ENCODE measurements at places on chromosomes 7 and 10.

DNA sequence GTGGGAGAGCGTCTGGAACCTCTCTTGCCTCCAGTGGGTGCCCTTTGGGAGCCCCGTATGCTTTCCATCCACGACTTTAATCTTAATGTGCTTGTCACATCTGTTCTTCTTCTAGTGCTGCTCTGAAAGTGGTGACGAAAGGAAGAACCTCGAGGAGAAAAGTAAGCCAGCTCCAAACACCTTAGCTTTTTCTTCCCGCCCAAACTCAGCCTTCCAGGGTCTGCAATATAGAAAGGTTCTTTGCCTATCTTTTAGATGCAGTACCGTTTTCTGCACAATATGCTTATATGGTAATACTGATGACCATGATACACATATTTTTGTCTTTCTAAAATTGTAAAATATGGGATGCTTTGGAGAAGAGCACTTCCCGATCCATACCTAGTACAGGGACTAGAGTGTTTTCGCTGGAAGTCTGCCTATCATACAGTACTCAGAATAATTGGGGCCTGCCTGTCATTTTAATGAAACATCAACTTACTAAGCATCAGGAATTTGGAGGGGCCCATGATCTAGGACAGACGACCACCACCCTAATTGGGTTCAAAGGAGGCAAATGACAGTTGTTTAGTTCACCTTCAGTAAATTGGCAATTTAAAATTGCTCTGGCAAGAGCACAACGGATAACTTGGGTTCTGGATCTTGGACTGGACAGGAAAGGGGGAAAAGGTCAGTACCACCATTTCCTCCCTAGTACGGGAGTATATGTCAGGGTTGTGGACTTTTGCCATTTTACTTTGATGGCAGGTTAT, 884 bp downstream of the RINT1 start:
- no peak for DNase-seq

GRCh38 chr10:75957314-75958120, 526.1 kb downstream of the LRMDA start:
- DNase-seq, result no peak

GRCh38 chr7:136884492-136884891, 16.0 kb downstream of the CHRM2 start:
- DNase-seq, result no peak

GRCh38 chr7:120742372-120742771, 115.6 kb downstream of the TSPAN12 start:
- DNase-seq, result no peak

GRCh38 chr7:7384228-7384627, 151.4 kb downstream of the COL28A1 start:
- no peak for DNase-seq

GRCh38 chr10:112906945-112907344, 43.1 kb upstream of the TCF7L2 start:
- no peak for DNase-seq

DNA sequence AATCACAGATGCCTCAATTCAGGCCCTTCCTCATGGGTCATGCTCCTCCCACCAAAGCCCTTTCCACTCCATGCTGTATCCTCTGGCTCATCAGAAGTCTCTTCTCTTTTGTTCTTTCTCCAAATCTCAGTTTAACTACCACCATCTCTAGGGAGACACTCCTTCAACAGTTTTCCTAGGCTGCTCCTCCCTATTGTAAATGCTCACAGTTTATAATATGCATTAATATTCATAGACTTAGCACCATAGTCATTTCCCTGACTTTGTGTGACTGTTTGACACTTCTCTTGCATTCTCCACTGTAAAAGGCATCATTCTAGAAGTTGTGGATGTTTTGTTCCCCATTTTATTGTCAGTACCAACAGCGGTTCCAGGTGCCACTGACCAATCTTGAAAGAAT, 226.5 kb upstream of the PRSS1 start:
- DNase-seq, result no peak

DNA sequence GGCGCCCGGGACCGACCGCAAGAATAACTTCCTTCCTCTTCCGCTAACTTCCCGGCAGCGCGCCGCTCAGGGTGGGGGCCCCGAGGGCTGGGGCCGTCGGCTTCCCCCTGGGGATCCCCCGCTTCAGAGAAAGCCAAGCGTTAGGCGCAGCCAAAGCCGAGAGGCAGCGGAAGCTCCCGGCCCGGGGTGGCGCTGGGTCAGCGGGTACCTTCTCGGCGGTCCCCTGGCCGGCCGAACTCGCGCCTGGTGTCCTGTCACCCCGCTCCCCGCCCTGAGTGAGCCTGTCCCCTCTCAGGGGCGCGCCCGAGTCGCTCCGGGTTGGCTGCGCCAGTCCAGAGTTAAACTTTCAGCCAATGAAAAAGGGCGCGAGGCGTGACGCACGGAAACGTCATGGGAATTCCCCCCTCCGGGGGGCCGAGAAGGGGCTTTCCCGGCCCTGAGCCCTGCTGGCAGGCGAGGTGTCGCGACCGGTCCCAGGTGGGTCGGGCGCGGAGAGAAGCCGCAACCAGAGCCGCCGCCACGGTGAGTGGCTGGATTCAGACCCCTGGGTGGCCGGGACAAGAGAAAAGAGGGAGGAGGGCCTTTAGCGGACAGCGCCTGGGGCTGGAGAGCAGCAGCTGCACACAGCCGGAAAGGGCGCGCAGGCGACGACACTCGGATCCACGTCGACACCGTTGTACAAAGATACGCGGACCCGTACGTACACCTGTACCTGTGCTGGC, 1.3 kb upstream of the NFKB2 start:
- peak; percentile 39 for DNase-seq

DNA sequence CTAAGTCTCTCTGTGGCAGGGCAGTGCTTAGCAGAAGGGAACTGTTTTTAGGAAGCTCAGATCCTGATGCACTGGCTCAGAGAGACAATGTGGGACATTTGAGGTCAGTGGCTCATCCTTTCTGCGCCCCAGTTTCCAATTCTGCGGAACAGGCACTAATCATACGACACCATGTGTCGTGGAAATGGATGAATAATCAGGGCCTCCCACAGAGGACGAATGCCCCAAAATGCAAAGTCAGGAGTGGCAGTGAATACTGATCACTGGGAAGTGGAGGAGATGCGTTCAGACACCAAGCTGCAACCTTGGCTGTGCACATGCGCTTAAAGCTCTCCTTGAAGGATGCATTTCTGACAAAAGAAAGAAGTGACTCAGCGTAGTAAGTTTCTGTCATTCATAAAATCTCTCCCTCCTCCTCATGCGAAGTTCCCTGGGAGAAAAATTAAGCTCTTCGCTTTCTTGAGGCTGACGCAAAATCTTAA, 21.9 kb upstream of the ECHDC3 start:
- no peak for DNase-seq

GRCh38 chr7:55271069-55271626, 94.0 kb upstream of the LANCL2 start:
- DNase-seq, result no peak

- no peak for DNase-seq
Observed at GRCh38 chr7:156832195-156832877, 60.6 kb downstream of the LMBR1 start.

GRCh38 chr7:84021292-84021908, 173.2 kb downstream of the SEMA3A start:
- no peak for DNase-seq

DNA sequence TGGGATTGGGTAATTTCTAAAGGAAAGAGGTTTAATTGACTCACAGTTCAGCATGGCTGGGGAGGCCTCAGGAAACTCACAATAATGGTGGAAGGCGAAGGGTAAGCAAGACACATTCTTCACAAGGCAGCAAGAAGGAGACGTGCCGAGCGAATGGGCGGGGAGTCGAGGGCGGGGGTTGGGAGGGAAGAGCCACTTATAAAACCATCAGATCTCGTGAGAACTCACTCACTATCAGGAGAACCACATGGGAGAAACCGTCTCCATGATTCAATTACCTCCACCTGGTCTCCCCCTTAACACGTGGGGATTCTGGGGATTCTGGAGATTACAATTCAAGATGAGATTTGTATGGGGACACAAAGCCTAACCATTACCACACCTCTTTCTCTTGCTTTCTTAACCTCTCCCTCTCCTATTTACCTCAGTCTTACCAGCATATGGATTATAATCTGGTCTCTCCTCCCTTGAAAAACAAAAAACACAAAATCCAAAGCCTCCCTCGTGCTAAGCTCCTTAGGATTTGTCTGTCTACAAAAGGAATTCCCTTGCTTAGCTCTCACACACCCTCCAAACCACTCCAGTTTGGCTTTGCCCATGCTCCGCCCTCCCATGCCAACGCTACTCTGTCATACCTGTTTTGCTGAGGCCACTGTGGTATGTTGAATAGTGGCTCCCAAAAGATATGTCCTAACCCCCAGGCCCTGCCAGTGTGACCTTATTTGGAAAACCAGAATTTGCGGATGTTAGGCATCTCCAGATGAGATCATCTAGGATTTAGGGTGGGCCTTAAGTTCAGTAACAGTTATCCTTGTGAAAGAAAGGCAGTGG, 19.6 kb upstream of the EFCAB10 start:
- DNase-seq, result no peak

Data from NCI-H2171 (cell line).